ENCODE measurements at places on chromosomes 16 and 17.

DNA sequence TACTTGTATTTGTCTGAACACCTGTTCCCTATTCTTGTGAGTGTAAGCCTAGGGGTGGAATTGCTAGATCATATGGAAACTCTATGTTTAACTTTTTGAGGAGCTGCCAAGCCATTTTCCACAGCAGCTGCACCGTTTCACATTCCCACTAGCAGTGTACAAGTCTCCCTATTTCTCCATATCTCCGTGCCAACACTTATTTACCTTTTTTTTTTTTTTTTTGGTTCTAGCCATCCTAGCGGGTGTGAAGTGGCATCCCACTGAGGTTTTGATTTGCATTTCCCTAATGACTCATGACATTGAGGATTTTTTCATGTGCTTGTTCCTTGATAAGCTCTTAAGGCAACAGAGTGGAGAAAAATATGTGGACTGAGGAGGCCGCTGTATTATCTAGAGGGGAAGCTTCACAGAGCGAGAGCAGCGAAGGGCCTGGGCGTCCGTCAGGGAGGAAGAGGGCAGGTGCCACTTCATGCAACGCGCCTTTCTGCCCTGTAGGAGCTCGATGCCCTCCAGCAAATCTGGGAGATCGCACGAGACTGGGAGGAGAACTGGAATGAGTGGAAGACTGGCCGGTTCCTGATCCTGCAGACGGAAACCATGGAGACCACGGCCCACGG, 50.0 kb downstream of the DNAH2 start:
- DNase-seq: no peak

DNA sequence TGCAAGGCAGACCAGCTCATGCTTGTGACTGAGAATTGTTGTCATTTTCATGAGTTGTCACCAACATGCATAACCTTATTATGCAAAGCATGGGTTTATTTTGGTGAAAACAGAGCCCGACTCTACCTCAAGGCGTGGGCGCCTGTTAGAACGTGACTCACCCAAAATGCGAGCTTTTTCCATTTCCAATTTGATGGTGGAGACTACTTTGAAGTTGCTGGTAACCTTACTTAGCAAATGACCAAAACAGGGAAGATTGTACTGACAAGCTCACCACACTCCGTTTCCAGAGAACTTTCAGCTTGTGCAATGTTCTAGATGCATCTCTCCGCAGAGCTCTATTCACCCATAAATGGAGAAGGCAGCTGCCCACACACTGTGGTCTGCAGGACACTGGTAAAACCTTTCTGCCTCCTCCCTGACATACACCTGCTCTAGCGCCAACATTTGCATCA, 284.5 kb downstream of the MAF start:
- DNase-seq: peak; percentile 44

GRCh38 chr17:69350911-69351310, 24.0 kb upstream of the ABCA5 start:
- no peak for DNase-seq

- no peak for DNase-seq
These were observed 230.7 kb downstream of the IRX3 start for GRCh38 chr16:54055864-54056263.

- DNase-seq: no peak
These were observed 324.1 kb downstream of the ZFHX3 start for GRCh38 chr16:72723781-72724180.

DNA sequence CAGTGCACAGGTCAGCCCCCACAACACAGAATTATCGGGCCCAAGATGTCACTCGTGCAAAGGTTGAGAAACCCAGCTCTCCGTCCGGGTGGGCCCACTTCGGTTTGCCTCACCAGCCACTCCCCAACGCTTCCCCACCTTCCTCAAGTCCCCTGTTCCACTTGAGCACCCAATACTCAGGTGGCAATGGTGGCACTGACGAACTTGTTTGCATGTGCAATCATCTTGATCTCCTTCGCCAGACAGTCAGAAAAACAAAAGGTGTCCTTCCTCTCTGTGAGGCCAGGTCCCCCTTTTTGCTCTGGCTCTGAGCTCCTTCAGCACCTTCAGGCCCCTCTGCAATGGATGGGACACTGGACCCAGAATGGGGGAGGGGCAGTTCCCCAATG, 3.7 kb downstream of the GGA2 start:
- DNase-seq: no peak

DNA sequence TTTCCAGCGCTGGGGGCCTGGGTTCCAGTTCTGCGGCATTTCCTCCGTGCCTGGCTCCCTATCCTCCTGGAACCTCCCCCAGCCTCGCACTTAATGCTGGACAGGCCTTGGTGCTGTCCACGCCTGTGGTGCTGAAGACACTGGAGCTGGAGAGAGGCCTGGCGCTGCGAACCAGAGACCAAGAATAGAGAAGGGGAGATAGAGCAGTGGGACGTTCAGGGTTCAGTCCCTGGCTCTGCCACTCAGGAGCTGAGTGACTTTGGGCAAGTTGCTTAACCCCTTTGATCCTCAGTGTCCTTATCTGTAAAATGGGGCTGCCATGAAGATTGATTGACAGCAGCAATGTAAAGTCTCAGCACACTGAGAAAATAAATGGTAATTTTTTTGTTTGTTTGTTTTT, 11.9 kb downstream of the SBK1 start:
- DNase-seq: no peak

DNA sequence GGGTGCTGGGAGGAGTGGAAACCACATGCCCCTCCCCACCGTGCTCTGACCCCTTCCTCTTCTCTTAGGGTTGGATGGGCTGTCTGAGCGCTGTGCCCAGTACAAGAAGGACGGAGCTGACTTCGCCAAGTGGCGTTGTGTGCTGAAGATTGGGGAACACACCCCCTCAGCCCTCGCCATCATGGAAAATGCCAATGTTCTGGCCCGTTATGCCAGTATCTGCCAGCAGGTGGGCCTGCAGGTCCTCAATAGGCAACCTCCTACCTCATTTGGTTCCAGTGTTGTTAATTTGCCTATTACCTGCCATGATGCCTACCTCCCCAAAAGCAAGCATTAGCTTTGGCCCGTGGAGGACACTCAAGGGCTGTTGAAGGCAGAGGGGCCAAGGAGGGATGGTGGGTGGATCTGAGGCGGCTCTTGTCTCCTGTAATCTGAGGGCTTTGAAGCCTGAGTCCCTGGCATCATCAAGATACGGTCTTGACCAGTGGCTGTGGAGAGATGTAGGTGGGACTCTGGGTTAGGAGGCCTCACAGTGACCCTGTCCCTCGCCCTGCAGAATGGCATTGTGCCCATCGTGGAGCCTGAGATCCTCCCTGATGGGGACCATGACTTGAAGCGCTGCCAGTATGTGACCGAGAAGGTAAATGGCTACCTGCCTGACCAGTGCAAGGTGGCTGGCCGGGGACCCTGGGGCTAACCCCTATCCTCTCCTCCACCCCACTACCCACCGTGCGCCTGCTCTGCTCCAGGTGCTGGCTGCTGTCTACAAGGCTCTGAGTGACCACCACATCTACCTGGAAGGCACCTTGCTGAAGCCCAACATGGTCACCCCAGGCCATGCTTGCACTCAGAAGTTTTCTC, 3.4 kb downstream of the ALDOA start:
- peak; percentile 46 for DNase-seq

- no peak for DNase-seq
These were observed 32.8 kb downstream of the TBC1D16 start for GRCh38 chr17:80002690-80003490.

DNA sequence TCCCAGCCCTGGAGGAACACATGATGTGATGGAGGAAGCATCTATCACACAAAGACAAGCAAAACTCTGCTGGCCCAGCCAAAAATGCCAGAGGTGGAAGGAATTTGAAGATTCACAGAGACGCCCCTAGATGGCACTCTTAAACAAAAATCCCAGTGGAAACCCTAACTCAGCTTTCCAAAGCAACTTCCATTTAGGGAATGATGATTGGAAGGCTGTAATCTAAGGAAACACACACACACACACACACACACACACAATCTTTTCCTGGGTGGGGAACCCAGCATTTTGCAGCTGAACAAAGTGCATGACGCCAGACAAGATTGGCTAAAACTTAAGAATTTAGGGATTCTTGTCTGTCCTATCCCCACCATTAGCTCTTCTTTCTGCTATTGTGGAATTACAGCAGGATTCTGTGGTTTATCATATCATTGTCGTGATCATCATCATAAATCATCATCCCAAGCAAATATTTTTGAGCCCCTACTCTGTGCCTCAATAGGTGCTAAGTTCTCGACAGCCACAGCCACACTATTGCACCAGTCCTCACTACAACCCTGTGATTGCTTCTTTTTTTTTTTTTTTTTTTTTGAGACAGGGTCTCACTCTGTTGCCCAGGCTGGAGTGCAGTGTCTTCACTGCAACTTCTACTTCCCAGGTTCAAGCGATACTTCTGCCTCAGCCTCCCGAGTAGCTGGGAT, 1.6 kb upstream of the LDAF1 start:
- DNase-seq: no peak

GRCh38 chr16:82684256-82684655, 57.5 kb downstream of the CDH13 start:
- DNase-seq: no peak

- DNase-seq: peak; percentile 77
These were observed 4.5 kb upstream of the TSPOAP1 start for GRCh38 chr17:58332778-58333735.

GRCh38 chr17:13749891-13750235, 148.1 kb upstream of the HS3ST3A1 start:
- DNase-seq: no peak

GRCh38 chr17:29116804-29117753, 63.1 kb downstream of the MYO18A start:
- DNase-seq: peak; percentile 77

GRCh38 chr17:66547151-66547865, 244.9 kb downstream of the PRKCA start:
- no peak for DNase-seq

DNA sequence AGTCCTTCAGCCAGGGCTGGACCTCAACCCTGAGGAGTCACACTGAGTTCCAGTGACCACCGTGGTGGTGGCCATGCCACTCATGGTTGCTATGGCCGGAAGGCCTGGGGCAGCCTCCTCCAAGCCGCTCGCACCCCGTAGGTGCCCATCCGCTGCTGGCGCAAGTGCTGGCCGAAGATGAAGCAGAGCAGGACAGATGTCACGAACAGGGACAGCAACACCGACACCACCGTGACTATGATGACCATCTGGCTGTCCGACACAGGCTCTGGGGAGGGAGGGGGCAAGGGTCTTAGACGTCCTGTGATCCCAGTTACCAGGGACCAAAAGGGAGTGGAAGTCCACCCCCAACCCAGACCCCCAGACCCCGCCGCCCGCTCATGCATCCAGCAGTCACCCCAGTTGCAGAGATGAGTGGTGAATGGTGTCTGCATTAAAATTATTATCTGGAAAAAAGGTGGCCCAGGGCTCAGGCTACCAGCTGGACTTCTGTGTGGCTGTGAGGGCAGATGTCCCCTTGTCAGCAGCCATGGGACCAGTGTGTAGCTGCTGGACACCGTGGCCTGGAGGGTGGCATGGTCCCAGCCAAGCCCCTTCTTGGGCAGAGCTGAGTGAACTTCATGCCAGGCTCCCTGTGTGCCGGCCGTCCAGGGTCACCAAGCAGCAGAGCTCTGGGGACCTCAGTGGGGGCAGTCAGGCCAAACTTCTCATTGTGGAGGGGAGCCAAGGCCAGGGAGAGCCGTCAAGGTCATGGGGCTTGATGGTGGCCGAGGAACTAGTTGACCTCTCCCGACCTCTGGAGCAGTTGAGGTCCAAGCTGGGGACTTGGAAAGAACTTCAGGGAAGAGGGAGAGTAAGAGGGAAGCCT, 4.7 kb downstream of the PRR29 start:
- no peak for DNase-seq

DNA sequence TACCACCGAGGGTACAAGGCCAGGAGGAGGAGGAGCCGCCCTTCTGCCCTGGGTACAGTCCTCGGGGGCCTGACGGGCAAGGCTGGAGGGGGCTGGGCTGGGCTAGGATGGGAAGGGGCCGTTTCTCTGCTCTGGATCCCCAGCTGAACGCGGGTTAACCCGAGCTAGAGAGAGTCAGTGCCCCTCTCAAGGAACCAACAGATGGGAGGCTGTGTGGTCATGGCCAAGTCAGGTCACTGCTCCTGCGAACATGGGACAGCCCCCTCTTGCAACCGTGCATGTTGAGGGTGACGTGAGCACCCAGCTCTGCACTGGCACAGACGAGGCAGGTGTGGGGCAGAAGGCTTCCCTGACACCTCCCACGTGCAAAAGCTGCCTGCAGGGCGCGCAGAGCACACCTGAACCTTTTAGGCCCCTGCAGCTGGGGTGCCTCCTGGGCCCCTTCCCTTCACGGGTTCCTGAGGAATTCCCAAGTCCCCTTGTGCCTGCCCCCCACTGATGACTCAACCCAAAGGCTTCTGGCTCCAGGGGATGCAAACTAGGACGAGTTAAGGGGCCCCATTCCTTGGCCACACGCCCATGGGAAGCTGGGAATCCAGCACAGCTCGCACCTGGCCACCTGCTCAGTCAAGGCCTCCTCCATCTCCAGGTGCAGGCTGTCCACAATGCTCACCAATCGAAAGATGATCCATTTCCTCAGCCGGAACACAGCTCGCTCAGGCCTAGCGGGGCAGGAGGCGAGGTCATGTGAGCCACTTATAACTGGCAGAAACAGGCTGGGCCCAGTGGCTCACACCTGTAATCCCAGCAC, 6.3 kb downstream of the MYBBP1A start:
- DNase-seq: no peak

DNA sequence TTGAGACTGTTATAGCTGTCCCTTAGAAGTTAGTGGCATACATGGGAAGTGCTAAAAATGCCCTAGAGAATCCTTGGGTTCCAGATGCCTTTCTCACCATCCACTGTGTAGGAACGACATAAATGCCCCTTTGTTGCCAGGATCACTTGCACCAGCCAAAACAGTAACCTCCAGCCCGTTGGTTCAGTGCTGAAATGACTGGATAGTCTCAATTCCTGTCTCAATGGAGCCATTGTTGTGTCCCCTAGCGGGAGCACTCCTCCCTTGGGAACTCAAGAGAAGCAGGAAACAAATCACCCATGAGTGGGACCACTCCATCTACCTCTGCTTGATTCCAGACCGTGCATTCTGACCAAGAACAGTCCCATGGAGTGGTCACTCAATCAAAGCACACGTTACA, 23.1 kb downstream of the MPHOSPH6 start:
- no peak for DNase-seq

- DNase-seq: peak; percentile 85
These were observed 4.3 kb downstream of the VAMP2 start for GRCh38 chr17:8158267-8159031.

- no peak for DNase-seq
These were observed 12.1 kb upstream of the ZNF423 start for GRCh38 chr16:49867796-49868668.

Measured in stimulated activated CD4-positive, alpha-beta T cell treated with anti-CD3 and anti-CD28 coated beads, Interleukin-12 subunit alpha, Interleukin-12 subunit beta, amount 100 ng/mL, for 4 hours (primary cell).